ENCODE measurements at places on chromosomes 11 and 22. TPM values are rescaled to one million over a fixed set of nuclear protein-coding genes. Genes with fewer than 3 reads are reported as not detected.

GRCh38 chr11:2369896-2370295 lies 7.2 kb upstream of the CD81 start:
- peaks cover 2% of the 10 kb centered on the region for H3K4me1 ChIP-seq
- no peak overlapping the region for H3K4me3 ChIP-seq
- peaks cover 15% of the 10 kb centered on the region for H3K27me3 ChIP-seq
- H3K36me3 ChIP-seq, result no peaks in the 10 kb centered on the region

DNA sequence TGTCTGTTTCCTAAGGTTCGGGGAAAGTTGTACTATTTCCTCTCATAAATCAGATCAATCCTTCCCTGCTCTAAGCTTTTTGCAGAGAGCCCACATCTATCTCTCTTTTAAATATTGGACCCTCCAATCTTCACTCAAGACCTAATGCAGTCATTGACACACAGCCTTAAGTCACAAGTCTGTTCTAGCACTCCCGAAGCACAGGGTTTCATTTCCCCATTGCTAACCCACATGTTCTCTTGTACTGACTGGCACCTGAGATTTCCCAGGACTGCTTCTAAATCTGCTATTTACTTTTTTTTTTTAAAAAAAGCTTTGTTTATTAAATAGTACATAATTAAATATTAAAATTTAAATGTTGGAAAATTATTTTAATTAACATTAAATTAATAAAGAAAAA lies 674.7 kb downstream of the TBC1D22A start:
- H3K4me3 ChIP-seq, result no peak overlapping the region
- no peak for DNase-seq
- no peaks in the 10 kb centered on the region for H3K27me3 ChIP-seq
- no peaks in the 10 kb centered on the region for H3K4me1 ChIP-seq

The VWCE gene
- 40.1 TPM for total RNA-seq

The TMEM191B gene
- total RNA-seq, result 2.2 TPM

DNA sequence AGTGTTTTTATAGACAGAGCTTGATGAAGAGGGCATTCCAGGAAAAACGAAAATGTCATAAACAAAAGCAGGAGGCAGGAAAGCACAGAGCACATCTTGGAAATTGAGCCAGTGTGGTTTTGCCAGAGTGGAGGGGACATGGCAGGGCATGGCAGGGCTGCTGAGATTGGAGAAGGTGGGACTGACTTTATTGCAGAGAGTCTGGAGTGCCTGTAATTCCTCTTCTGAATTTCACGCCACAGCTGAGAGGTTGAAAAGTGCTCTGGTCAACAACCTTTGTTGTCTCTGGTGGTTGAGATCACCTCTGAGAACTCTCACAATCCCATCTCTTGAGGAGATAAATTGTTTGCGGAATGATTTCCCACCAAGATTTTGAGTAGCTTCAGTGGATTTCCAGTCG lies 16.4 kb downstream of the SLC5A1 start:
- no peaks in the 10 kb centered on the region for H3K4me1 ChIP-seq
- H3K27me3 ChIP-seq, result peaks cover 5% of the 10 kb centered on the region
- no peak overlapping the region for H3K27ac ChIP-seq
- H3K36me3 ChIP-seq, result no peaks in the 10 kb centered on the region

The CHCHD10 gene
- total RNA-seq, result 39.5 TPM

GRCh38 chr11:120125024-120125423 lies 12.9 kb downstream of the TRIM29 start:
- no peak for DNase-seq
- H3K27ac ChIP-seq, result no peak overlapping the region
- H3K36me3 ChIP-seq, result no peaks in the 10 kb centered on the region
- H3K27me3 ChIP-seq, result peaks cover 37% of the 10 kb centered on the region

DNA sequence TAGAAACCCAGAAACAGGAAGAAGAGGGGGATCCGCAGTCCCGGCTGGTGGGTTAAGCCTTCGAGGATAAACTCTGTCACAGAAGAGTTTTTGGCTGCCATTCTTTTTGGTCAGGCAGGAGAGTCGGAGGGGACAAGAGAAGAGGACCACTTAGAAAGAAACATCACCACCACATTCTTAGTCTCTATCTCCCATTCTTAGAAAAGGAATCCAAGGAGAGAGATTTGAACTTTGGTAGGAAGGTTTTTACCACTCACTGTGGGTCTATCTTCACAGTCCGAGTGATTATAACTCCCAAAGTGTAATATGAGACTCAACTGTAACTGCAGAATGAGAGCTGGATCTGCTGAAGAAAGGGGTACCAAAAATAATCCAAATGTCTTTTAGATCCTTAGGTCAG lies at the start of gene OR8B12:
TSS of gene OR8B12 (minus strand) at position 101 of the 400 bp plus-strand sequence. CDS start at position 101, 0 bp downstream.
- H3K36me3 ChIP-seq, result no peaks in the 10 kb centered on the region
- H3K4me3 ChIP-seq, result no peak within 1 kb of the TSS
- DNase-seq, result no peak
- no peaks in the 10 kb centered on the region for H3K4me1 ChIP-seq

The ACTN3 gene
- 0.44 TPM for total RNA-seq

DNA sequence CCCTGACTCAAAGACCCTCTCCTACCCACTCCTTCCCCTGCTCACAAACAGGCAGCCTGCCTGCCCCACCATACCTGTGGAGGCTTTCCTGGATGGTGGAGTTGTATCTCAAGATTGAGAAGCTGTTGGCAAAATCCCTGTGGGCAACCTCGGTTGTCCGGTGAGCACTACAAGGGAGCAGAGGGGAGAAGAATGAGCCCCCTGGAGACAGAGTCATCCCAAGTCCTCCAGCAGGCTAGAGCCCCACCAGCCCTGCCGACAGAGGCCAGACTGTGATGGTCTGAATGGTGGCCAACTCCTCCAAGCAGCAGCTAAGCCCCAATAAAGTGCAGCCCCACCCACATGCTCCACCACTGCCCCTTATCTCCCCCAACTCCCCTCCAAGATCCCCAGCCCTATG lies 17.5 kb downstream of the TMPRSS13 start:
- peaks cover 6% of the 10 kb centered on the region for H3K4me1 ChIP-seq
- H3K27me3 ChIP-seq, result peaks cover 23% of the 10 kb centered on the region
- H3K27ac ChIP-seq, result no peak overlapping the region
